Kidney epithelial cell (primary cell): ENCODE measurements at places on chromosomes 13 and 19.

- DNase-seq: no peak
These were observed 1422.2 kb upstream of the PCDH20 start for GRCh38 chr13:62837895-62838294.

DNA sequence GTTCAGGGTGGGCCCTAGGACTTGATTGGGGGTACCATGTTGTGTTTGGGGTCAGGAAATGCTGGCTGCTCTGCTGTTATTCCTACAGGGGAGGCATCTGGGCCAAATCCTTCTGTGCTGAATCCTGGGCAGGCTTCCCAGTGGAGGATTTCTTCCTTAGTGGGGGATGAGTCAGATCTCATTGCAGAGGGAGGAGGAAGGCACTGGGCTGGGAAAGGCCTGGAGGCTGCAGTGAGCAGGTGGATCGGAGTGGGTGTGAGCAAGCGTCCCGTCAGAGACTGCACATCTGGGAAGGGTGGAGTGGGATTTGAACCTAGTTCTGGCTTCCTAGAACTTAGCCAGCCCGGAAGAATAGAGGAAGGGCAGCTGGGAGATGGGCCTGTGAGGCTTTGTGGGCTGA, 11.5 kb downstream of the CCDC124 start:
- DNase-seq: no peak

DNA sequence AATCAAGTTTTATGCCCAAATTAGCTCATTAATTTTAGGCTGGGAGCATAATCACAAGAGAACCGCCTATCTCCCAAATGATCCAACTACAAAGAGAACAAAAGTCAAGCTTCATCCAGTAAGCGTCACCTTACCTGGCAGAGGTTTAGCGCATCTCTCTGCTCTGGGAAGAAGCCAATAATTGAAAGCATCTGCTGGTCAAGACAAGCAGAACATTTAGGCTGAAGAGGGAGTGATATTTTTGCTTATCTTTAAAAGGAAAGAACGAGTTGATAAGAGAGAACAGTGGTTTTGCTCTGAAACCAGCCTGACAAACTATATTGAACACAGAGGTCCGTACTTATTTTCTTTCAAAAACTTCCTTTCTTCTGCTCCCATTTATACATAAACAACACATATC, 242.1 kb downstream of the ENOX1 start:
- no peak for DNase-seq

- DNase-seq: no peak
These were observed 501.3 kb upstream of the ARGLU1 start for GRCh38 chr13:107069108-107069776.

DNA sequence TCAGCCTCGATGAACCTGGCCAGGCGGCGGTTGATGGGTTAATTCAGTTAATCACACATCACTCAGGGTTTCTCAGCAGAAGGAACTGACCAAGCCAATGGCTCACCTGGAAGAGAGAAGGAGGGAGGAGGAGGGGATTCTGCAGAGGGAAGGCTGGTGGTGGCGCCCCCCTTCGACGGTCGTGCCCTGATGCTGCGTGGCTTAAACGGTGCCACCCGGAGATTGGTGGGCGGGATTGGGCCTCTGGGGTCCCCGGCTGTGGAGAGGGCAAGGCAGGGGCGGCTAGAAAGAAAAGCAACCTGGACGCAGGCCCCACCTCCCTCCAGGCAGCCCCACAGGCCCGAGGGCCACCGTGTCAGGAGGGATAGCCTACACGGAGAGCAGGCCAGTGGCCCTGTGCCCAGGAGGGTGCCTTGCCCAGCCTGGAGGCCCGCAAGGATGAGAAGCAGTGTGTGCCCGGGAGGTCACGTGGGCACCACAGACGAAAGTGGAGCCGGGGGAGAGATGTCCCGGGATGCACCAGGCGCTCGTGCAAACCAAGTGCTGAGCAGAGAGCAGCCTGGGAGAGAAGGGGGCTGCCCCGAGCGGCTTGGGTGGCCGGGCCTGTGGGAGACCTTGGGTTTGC, 16.0 kb downstream of the CSNK1G2 start:
- DNase-seq: no peak

GRCh38 chr19:43747557-43748204, 7.1 kb downstream of the SMG9 start:
- DNase-seq: no peak

GRCh38 chr13:94300401-94300800, 179.1 kb downstream of the DCT start:
- DNase-seq: no peak

- DNase-seq: no peak
These were observed 772.0 kb downstream of the DIAPH3 start for GRCh38 chr13:59391696-59392095.

DNA sequence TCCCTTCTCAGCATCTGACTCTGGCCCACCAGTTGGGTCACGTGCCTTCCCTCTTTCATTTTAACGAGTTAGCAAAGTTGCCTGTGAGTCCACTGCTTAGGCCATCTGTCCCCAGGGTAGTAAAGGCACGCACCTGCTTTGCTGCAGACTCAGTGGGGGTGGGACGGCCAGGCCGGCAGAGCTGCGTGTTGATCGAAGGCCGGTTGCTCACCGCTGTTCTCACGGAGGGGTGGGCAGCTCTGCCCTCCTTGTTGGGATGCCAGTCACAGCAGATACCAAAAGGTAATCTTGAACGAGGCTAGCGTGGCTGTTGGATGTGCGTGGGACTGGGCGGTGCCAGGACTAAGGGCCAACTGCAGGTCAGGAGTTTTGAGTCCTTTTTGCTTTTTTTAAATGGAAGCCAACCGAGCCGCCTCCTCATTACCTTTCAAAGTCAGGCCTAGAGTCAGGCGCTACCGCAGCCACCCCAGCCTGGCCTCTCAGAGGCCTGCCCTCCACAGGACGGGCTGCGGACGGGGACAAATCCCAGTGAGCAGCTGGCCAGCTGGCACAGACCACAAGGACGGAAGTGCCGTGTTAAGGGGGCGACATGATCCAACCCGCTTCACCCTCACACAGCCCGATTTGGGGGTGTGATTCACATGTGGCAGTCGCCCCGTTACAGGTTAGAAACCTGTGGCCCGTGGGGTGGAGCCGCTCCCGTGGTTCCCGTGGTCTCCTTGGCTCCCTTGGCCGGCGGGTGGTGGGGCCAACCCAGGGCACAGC, 20.6 kb downstream of the ADPRHL1 start:
- no peak for DNase-seq

DNA sequence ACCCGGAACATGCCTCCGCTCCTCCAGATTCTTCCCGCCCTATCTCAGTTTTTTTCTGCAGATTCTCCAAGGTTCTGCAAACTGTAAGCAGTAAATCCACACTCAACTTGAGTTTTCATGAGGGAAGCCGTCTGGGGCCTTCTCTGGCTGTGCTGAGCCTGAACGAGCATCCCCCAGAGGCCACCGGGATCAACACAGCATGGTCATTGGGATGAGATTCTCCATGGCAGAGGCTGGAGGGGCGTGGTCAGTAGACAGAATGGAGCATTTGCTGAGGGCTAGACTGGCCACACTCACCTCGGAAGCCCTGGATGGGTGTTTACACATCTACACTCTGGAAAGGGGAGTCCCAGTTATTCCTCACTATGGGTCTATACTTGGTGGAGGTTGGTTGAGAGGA, 2.3 kb upstream of the LILRA4 start:
- no peak for DNase-seq
